ENCODE measurements at places on chromosomes 2 and 18.

DNA sequence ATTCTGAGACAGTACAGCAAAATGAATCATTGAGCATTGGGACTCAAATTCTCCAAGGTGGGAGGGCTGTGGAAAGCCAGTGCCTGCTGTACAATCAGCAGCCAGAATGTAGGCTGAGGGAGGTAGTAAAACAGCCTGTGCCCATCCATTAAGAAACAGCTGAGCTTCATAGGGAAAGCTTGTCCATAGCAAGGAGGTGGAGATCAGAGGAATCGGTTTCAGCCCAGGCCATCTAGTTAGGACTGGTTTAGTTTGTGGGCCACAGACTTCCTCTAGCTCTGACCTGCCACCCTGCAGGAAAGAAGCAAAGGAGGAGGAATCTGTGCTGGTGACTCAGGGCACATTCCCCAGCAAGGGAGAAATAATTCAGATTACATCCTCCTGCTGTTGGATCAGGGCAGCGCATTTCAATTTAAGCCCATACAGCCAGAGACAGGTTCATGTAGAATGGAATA lies 333.4 kb downstream of the SETBP1 start:
- DNase-seq: no peak

- no peak for DNase-seq
Measured at GRCh38 chr2:143686585-143687164, 557.5 kb downstream of the ARHGAP15 start.

DNA sequence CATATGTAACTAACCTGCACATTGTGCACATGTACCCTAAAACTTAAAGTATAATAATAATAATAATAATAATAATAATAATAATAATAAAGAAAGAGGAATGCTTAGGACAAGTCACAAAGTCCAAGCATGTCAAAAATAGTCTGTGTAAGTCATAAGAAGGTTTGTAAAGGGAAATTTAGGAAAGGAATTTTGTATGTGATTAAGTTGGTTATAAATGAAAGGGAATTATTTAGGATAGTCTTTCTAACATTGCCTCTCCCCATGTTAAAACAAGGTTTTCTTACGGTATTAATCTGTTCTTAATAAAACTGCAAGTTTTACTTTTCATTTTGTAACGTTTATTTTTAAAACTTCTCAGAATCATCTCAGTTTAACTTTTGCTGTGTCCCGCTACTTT lies 62.8 kb downstream of the SESTD1 start:
- no peak for DNase-seq

GRCh38 chr2:149720615-149721014 lies 133.0 kb upstream of the MMADHC start:
- no peak for DNase-seq

DNA sequence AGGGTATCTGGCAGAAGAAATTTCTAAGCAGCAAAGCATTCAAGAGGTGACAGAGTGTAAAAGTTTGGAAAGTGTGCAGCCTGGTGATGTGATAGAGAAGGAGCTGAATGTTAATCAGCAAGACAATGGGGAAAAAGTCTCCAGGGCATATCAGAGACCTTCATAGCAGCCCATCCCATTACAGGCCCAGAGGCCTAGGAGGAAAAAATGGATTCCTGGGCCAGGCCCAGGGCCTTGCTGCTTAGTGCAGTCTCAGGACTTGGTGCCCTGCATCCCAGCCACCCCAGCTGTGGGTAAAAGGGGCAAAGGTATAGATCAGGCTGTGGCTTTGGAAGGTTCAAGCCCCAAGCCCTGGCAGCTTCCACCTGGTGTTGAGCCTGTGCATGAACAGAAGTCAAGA lies 35.9 kb upstream of the ERMN start:
- DNase-seq: no peak

DNA sequence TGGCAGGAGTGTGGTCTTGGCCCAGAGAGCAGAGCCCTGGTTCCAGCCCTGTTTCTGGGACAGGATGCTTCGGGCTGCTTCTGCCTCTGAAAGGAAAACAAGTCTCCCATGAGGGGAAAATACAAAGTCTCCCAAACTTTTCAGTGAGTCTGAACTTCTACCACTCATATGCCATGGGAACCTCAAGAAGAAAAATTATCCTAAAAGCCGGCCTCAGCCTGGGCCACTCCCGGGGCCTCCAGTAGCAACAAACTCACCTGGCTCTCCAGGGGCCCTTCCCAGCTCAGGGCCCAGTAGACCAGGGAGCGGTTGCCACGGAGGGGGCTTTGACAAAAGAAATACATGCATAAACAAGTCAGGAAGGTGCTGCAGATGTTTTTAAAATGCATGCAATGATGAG lies 289.2 kb upstream of the HDAC4 start:
- DNase-seq: no peak

DNA sequence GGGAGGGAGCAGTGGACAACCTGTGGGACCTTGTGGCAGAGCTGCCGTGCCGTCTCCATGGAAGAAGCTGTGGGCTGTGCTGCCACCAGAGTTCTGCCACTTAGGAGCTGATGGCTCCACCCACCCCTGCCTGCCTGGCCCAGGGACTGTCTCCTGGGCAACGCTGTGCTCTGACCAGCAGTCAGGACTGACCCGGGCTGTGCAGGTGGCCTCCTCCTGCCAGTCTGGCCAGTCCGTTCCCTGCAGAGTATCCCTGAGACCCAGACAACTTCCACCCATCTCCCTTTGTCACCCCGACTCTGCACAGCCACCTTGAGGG lies 12.8 kb downstream of the ASIC4 start:
- no peak for DNase-seq

- DNase-seq: no peak
Measured at GRCh38 chr2:190763901-190764514, 115.1 kb downstream of the NAB1 start.

DNA sequence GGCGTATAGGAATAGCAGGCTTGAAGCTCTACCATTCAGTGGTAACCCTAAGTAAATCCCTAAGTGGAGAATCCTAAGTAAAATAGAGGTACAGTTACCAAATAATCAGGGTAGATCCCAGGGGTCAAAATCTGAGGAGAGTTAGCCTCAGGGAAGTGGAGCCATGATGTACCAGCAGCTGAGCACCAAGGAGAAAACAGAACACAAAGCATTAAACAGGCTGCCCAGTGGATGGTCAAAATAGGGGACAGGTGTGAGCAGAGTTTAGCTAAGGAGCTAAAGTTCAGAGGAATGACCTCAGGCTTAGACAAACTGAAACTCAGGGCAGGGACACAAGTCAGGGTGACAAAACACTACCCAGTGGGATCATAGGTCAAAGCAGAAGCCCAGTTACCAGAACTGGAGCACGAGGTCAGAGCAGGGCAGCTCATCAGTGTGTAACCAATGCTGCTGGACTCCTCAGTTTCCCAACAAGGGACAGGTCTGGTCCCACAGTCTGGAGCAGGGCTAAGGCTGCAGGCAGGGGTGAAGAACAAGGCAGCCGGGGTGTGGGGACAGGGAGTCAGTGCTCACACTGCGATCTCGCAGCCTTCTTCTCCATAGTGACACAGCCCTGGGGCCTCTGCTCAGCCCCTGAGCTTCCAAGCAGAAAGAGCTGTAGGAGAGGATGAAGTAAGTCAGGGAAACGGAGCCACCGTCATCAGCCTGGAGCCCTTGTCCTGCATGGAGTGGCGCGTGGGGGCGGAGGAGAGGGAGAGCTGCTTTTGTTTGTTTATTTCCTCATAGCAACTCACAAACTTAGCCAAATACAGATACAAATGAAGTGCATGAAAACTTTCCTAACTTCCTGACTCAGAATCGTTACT lies 264.0 kb downstream of the MREG start:
- peak; percentile 49 for DNase-seq

- no peak for DNase-seq
Measured at GRCh38 chr2:102342888-102343287, 12.7 kb upstream of the IL18R1 start.
